Dorsolateral prefrontal cortex (tissue), 122 donors: ENCODE measurements at places on chromosomes 7 and 10.

GRCh38 chr7:103660455-103661371 lies 214.7 kb upstream of the SLC26A5 start:
- no peak for DNase-seq

DNA sequence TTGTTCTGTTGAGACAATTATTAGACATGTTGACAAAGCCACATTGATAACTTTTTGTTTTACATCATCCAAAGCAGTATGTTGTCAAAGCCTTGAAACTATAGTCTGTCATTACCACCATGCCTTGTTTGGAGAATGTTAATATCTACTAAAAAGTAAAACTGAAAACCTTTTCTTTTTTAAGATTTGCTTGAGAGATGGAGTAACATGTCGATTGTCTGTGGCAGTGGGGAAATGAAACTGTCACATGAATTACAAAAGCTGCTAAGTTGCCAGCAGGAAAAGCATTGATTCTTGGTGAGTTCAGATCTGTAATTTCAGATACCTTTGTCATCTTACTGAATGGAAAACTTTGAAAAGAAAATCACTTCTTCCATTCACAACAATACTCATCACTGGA lies 69.1 kb downstream of the TFPI2 start:
- no peak for DNase-seq

DNA sequence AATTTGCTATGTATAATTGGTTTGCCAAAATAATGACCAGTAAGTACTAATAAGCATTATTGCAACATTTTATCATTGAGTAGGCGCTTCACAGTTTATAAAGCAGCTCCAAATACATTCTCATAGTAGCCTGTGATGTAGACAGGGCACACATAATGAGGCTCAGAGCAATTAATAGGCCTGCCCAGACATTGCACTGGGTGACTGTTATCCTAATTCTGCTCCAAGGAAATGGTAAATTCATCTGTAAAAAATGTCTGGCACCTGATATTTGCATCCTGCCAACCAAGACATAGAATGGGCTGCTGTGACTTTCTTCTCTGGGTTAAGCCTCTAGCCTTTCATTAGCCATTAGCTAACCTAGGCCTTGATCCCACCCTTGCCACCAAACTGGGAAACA lies 97.6 kb downstream of the SEM1 start:
- DNase-seq: no peak

GRCh38 chr7:121697731-121698316 lies 175.1 kb upstream of the PTPRZ1 start:
- DNase-seq: no peak

DNA sequence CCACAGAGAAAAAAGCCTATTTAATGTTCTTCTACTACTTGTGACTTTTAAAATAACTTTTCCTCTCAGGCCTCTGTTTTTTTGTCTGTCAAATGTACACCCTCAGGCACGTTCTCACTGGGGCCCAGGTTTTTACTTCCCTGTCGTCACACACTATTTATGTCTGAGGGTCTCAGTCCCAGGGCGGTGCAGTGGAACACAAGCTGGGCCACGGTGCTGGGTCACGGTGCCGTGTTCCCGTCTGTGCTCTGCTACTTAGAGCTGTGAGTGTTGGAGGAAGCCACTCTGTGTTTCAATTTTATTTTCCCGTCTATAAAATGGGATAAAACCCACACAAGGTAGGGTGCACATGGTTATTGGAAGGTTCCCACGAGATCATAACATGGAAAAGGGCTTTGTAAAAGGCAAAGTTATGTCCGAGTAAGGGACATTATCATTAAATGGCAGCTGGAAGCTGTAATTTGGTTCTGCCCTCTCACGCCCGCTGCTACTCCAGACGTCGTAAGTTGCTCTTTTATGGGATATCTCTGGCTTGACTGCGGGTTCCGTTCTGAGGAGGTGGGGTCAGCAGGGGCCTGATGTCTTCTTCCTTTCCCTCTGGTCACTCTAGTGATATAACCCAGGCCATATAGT lies 25.2 kb downstream of the ZNF775 start:
- DNase-seq: no peak

DNA sequence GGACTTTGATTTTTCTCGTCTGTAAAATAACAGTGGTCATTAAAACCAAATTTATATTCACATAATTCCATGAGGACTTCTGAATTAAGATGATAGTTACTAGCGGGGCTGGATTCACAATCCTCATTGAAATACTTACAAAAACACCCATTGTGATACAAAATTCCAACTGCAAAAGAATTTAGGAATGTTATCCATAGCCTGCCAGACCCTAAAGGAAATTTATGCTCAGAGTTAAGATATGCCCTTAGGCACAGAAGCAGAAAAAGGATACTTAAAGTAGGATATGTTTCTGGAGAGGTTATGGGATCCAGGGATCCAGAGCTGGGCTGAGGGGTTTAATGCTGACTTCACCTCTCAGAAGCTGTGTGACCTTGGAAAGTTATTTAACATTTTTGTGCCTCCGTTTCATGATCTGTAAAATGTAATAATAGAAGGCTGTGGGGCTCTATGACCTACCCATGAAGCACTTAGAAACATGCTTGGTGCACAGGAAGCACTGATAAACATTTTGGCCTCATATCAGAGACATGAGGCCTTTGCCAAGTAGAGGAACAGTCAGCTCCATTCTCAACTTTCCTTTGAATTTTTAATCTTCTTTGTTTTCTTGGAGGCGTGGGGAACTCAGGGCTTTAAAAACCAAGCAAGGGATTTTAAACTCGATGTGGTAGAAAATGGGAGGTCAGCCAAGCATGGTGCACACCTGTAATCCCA lies 744.7 kb downstream of the KCNMA1 start:
- DNase-seq: no peak

- no peak for DNase-seq
Observed at GRCh38 chr10:99743841-99744240, 11.8 kb downstream of the CUTC start.

- DNase-seq: no peak
Observed at GRCh38 chr7:486216-486743, 33.4 kb downstream of the PDGFA start.

GRCh38 chr10:8614054-8614565 lies 559.6 kb downstream of the GATA3 start:
- DNase-seq: no peak

DNA sequence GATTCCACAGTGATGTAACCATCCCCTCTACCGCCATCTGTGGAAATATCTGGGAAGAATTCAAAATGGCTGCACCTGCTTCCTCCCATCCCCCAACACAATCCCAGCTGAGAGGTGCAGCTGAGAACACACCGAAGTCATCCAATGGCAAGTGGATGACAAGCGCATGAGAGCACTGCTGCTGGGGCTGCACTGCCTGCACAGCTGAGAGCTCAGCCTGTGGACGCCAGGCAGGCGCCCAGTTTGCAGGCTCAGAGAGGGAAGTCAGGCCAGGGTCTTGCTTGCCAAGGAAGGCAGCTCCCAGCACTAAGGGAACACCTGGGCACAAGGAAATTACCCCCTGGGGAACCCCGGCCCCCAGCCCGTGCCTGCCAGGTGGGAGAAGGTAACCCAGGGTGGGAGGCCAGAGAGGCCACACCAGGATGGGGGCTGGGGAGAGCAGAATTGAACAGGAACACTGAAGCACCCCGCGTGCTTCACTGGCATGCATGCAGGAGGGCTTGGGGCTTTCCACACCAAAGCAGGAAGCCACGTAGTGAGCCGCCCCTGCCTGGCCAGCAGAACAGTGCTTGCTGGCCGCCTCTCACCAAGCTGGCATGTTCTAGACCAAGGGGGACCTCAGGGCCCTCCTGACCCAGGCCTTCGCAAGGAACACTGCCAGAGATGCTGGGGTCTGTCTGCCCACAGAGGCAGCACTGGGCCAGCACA lies 46.2 kb downstream of the FAM53B start:
- DNase-seq: no peak

DNA sequence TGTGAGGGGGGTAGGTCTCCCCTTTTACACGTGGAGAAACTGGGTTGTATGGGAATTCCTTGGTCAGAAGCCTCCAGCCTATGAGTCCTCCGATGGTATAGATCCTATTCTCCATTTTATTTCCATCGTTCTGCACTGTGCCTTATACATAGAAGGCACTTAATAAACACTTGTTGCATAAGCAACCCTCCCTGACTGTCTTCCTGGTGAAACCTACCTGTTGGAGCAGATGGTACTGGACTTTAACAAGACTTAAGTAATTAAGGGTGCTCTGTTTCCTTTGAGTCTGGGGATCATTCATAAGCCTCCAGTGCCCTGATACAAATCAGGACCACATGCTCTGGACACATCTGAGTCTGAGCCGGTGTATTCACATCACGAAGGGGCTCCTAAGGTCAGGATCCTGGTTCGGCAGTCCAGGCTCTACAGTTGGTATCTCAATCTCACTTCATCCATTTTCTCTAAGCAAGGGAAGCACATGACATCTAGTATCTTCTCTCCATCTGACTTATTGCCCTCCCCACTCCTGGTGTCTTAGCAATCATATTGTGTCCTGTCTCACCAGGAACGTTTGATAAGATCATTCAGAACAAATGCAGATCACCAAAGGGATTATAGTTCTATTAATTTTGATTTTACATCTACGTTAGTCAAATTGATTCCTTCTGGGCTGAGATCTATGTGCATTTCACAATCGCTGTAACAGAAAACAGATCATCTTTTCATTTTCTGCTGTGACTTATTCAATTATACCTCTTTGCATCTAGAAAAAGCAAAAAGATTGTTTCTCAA lies 22.8 kb upstream of the EZH2 start:
- no peak for DNase-seq

GRCh38 chr10:69208761-69209160 lies 11.4 kb upstream of the HKDC1 start:
- no peak for DNase-seq

GRCh38 chr7:139995017-139995915 lies 67.5 kb downstream of the PARP12 start:
- peak; percentile 86 for DNase-seq

DNA sequence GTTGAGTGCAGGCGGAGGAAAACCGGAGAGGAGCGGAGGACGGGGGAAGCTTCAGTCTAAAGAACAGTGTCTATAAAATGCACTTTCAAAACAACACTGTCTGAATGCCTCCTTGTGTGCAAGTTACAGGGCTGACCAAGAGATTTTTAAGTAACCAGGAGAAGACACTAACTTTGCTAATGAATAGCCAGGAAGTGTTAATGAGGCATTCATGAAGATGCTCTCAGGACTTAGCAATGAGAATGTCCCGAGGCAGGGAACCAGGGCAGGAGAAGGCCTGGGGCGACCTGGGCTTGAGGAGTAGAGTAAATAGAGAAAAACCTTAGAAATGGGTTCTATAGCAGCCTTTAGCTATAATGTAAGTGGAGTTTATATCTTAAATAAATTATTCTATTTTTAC lies 312.1 kb downstream of the SKIDA1 start:
- DNase-seq: no peak

GRCh38 chr10:123428391-123428790 lies 237.8 kb upstream of the GPR26 start:
- DNase-seq: no peak

DNA sequence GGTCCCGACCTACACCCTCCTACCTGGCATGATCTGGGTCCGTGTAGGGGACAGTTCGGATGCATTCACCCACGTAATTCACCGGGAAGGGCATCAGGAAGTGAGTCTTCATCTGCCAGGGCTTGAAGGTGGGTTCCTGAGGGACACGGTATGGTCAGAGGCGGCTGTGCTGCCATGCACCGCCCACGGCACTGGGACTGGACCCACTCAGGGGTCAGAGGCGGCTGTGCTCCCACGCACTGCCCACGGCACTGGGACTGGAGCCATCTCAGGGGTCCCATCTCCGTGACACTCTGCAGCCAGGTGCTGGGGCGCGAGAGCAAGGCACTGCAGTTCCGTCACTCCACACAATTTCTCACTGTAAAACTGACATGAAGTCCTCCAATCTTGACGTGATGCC lies 29.2 kb downstream of the PITRM1 start:
- no peak for DNase-seq

DNA sequence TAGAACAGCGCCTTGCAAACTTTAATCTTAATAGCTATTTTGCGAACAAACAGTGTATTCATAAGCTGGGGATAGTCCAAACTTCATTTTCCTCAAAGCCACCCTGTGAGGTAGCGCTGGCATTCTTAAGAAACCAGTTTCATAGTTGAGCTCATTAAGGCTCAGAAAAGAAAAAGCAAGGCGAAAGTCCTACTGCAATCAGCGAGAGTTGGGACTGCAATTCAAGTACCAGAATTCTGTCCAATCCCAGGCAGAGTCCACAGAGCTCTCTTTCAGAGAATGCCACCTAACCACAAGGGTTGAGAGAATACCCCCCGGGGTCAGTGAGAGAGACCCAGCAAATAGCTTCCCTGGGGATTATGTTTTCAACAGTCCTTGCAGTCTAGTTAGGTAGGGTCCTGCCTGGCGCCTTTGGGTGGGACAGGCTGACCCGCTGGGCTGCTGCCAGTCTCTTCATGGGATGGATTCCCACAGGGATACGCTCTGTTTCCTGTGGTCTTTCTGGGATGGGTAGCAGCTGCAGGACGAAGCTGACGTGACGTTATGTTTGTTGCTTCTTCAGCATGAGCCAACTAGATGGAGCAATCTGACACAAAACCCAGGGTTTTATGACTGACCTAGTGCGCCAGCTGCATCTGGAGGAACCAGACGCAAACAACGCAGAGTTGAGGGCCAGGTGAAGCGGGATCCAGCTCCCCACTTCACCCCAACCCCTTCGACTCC lies 16.0 kb downstream of the BMPER start:
- no peak for DNase-seq

GRCh38 chr10:86914734-86915133 lies 42.7 kb downstream of the MMRN2 start:
- DNase-seq: no peak

- no peak for DNase-seq
Observed at GRCh38 chr7:116142850-116143249, 67.5 kb upstream of the TES start.

- no peak for DNase-seq
Observed at GRCh38 chr7:36600314-36600682, 124.0 kb downstream of the AOAH start.

- DNase-seq: no peak
Observed at GRCh38 chr7:133504825-133505224, 251.9 kb downstream of the EXOC4 start.

GRCh38 chr7:151816562-151817314 lies 60.2 kb downstream of the PRKAG2 start:
- no peak for DNase-seq

DNA sequence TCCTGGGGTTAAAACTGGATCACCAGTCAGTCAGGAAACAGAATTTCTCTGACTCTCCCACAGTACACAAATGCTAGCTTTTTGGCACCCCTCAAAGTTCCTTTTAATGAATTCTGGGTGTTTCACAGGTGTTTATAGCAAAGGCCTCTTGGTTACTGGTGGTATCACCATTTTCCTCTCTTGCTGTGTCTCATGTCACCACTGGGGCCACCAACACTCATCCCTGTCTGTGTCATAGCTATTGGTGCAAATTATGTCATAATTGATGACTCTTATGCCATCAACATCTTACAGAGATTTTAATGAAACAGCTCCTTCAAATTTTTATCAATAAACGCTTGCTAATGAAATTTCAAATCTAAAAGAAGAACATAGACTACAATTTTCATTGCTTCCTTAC lies 27.7 kb upstream of the OSBPL3 start:
- no peak for DNase-seq

- DNase-seq: no peak
Observed at GRCh38 chr10:79431428-79431827, 14.0 kb downstream of the ZCCHC24 start.
